ENCODE measurements at places on chromosomes 12 and 14.

DNA sequence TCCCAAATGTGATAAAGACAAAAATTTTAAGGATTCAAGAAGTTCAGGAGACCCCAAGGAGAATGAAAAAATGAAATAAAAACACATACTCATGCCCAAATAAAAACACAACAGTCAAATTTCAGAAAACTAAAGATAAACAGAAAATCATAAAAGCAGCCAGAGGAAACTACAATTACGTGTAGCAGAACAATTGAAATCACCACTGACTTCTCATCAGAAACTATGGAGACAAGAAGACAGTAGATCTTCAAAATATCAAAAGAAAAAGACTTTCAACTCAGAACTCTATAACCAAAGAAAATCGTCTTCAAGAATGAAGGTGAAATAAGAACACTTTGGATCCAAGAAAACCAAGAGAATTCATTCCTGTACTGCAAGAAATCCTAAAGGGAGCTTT, 54.9 kb downstream of the DIO3 start:
- no peak for DNase-seq

- no peak for DNase-seq
Measured at GRCh38 chr12:70353780-70354660, 12.1 kb upstream of the KCNMB4 start.

DNA sequence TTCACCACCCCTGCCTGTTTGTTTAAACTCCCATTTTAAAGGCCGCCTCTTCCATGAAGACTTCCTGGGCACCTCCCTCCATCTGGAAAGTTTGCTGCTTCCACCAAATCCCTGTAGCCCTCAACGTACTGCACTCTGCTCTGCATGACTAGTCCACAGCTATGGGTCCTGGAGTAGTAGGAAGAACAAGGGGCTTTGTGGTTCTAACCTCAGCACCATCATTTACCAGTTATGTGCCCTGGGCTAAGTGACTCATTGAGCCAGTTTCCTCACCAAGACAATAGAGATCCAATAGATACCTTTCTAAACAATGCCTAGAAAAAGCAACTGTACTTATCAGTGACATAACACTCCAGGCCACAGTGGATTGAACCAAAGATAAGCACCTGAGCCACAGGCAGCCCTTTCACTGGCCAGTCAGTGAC, 8.5 kb upstream of the LTBP2 start:
- peak; percentile 59 for DNase-seq

DNA sequence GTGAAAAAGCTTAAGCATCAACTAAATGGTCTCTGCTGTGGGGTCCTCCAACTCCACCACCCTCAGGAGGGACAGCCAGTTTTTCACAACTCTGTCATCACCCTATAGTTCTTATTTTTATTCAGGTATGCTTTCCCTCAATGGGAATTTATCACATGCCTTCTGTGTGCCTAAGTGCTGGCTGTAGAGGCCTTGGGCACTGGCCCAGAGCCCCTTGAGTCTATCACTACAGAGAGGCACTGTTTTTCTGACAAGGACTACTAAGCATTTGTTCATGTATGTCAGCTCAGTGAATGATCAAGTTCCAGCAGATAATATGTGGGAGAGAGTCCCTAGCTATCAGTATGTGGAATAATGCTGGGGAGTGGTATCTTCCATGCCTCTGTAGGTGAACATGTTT, 463.9 kb downstream of the NPAS3 start:
- DNase-seq: no peak

DNA sequence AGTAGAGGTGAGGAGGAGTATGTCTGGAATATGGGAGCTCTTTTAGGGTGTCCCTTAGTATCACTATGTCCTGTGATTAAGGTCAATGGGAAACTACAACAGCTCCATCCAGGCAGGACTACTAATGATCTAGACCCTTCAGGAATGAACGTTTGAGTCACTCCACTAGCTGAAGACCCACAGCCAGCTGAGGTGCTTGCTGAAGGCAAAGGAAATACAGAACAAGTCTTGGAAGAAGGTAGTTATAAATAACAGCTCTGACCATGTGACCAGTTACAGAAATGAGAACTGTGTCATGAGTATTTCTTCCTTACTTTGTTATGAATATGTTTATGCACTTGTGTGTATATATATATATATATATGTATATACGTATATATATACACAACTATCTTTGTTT, 40.5 kb upstream of the USP44 start:
- DNase-seq: no peak

DNA sequence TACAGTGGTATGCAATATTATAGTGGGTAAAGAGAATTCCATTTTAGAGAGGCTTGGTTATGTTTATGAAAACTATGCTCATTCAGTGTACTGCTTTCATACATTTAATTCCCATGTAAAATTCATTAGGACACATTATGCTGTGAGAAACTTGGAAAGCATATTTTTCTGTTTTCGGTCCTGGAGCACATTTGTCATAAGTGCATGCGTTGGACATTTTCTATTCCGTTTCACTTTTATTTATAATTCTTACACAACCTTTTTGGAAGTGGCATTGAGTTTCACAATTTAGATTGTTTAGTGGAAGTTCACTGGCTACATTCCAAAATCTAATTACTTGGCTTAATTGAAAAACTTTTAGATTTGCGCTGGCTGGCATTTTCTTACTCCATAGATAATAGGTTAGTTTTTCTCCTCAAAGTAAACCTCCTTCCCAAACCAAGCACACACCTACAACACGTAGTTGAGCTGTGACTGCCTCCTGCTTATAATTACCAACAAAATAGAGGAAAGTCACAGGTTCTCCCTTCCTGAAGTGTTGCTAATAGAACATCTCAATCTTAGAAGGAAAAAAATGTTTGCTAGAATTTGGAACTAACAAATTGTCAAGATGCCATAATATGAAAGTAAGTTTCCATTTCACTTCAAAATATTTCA, 938.5 kb downstream of the TRHDE start:
- no peak for DNase-seq

DNA sequence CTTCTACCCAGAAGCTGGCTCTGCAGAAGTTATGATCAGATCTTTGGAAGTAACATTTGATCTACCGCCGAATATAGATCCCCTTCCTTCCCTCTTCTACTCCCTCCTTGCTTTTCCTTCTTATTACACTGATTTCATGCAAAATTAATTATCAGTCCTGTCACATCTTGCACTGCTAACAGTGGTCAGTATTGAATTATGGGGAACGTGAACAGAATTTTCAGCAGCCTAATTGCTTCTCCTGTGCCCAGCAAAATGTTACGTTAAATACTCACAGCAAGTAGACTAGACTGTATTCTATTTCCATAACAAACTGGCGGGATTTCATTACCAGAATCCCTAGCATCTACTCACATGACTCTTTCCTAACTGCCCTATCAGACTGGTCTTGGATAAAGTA, 596.9 kb downstream of the DIO2 start:
- no peak for DNase-seq

DNA sequence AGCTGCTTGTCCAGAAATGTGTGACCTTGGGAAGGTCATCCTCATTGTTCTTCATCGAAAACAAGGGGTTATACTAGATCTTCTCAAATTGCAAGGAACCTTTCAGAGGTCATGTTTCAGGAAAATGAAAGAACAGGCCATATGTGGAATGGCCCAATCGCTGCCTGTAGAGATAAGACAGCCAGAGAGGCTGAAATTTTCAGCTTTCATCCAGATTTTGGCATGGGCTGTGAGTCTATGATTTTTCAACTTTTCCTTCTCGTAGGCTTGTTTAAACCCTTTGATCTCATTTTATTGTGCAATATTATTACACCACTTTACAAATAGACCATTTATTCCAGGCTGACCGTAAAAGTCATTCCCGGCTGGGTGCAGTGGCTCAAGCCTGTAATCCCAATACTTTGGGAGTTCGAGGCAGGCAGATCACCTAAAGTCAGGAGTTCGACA, 17.1 kb upstream of the ATXN2 start:
- no peak for DNase-seq

GRCh38 chr12:65121049-65121955, at the start of gene WIF1:
WIF1 (minus strand) TSS chr12:65121305; CDS start chr12:65121191, 114 bp downstream.
- no peak for DNase-seq

DNA sequence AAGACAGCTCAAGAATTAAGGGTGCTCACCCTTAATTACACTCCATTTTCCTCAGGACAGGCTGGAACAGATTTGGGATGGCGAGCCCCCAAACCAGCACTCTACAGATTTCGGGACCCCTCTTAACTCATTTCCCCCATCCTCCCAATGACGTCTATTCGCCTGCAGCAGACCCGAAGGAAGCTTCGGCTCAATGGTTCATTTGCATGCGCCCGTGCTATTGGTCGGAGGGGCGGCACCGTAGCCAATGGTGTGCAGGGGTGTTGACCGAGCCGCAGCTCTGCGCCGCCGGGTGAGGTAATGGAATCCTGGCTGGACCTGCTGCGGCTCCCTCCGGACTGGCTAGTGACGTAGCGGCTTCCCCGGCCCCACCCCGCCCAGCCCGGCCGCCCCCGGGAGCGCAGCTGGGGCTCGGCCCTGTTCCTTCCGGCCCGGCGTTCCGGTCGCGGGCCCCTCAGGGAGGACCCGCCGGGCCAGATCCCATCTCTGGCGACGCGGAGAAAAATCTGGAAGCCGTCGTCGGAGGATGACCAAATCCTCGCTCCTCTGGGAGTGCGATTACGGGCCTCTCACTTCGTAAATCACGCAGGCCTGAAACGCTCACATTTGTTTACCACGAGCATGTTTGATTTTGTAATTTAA, 18.3 kb upstream of the NR4A1 start:
- peak; percentile 83 for DNase-seq

DNA sequence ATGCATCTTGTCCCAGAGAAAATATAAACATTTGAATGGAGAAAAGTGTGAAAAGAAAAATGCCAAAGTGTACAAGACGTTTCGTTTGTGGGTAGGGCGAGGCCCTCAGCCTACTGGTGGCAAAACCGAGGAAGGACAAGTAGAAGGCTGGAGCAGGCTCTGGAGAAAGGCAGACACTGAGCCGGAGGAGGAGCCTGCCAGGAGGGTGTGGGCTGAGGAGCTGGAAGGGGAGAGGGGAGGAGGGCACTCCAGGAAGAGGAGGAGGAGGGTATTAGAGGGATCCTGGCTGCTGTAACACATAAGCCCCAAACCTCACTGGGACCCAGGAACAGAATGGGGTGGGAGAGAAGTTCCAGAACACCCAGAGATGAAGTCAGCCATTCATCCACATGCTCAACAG, 47.7 kb downstream of the CLMN start:
- no peak for DNase-seq

DNA sequence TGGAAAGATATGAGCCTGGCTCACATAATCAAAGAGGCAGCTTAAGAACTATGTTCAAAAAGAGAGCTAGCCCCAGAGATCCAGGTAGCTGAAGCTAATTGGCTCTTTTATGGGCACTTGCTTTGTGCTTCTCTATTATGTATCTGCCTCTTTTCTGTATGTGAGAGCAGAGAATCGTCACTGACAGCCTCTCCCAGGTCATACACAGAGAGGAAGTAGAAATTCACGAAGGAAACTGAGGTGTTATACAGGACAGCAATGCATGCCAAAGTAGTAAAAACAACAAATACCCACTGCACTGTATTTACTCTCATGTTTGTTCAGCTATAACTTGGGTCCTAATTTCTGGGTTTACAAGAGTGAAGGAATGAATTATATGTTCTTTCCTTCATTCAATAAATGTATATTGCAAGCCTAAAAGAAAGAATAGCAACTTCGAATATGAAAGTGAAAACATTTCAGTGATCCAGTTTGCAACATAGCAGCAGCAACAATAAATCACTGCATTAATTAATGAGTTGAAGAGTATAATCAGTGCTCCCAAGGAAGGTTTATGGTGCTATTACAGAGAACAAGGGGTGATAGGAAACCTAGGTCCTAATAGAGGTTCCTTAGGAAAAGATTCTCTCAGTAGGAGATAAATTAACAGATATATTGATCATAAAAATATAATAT, 47.1 kb upstream of the ATXN7L3B start:
- DNase-seq: no peak

GRCh38 chr14:49992901-49993339, 100.0 kb downstream of the ARF6 start:
- DNase-seq: no peak

DNA sequence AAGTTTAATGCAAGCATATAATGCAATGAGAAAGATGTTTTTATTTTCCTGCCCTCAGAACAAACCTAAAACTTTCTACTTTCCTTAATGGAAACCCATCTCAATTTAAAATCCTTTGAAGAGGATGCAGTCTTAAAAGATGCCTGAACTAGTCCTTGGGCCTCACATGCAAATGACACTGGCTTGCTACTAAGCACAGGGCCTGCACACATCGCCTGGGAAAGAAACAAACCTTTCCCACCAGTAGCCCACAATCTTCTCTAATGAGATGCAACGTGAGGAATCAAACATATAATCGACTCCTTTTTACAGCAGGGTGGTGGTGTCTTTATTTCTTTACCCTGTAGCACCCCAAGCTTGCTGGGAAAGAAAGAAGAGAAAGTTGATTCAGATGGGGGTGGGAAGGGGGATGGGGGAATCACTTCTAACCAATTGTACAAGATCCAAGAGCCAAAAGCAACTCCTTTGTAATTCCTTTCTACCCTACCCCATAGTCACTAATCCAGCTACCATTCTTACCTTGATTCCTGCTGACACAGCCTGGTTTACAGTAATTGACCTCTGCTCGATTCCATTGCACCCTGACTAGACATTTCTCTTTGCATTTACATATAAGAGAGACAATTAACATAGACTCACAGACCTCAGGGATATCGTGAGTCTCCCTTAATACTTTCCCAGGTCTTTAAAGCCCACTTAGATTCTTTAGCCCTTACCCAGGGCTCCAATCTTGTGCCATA, 69.5 kb upstream of the FERMT2 start:
- DNase-seq: no peak

DNA sequence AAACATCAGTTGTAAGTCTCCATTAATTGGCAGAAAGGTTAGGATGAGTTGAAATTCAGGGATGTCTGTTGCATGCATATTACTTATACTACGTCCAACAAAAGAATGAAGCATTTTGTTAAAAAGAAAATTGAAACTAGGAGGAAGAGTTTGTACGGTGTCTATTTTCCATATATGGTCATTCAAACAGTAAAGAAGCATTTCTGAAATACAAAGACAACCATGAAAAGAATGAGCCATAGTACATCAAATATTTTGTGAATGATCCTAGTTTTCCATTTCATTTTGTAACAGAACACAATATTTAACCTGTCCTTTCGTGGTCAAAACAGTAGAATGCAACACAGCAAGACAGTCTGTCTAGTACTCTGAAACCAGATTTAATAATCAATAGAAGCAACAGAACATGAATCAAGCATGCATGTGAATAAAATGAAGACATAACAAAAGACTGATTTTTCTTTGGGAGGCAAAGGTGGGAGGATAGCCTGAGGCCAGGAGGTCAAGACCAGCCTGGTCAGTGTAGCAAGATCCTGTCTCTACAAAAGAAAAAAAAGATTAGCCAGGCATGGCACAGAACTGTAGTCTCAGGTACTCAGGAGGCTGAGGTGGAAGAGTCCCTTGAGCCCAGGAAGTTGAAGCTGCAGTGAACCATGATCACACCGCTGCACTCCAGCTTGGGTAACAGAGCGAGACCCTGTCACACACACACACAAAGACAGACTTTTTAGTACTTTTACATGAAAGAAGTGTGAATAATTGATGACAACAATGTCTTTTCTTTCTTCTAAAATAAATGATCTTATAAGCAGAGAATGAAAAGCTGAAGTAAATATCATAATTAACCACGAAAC, 156.0 kb downstream of the LRIG3 start:
- no peak for DNase-seq
